ENCODE measurements at places on chromosomes 6 and 20. TPM values are rescaled to one million over a fixed set of nuclear protein-coding genes. Genes with fewer than 3 reads are reported as not detected.

DNA sequence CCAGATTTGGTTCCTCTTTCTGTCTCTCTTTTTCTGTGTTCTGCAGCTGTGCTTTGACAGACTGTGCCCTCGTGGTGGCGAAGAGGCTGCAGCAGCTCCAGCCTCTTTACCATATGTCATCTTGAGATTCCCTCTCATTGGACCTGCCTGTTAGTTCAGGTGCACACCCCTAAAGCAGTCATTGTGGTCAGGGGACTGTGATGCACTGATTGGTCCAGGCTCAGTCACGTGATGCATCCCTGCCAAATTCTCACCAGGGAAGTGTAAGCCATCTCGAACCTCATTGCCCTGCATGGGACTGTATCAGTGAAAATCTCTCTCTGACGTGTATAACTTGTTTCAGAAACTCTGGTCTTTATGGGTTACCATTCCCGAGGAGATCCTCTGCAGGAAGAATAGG lies 160.3 kb downstream of the EYA2 start:
- H3K27me3 ChIP-seq, result no peaks in the 10 kb centered on the region
- H3K4me1 ChIP-seq, result no peaks in the 10 kb centered on the region
- H3K27ac ChIP-seq, result no peak overlapping the region
- DNase-seq, result no peak
- no peak overlapping the region for H3K4me3 ChIP-seq
- no peaks in the 10 kb centered on the region for H3K36me3 ChIP-seq

DNA sequence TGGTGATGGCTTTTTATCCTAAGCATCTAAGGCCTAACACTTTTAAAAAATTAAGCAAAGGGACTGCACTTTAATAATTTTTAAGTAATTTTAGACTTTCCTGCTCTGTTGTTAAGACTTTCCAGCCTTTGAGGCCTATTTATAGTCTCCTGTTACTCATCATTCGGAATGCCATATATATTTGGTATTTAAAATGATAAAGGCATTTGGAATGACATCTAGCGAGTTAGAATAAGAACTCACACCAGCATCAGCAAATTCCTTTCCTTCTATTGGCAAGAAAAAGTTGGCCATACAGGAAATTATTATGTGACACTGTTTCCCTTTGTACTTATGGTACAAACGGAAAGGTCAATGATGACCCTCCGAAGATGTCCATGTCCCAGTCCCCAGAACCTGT lies 88.1 kb upstream of the STMND1 start:
- H3K4me3 ChIP-seq, result no peak overlapping the region
- DNase-seq, result no peak
- peak overlapping the region; percentile 79 for H3K27ac ChIP-seq
- H3K4me1 ChIP-seq, result no peaks in the 10 kb centered on the region
- no peaks in the 10 kb centered on the region for H3K27me3 ChIP-seq

DNA sequence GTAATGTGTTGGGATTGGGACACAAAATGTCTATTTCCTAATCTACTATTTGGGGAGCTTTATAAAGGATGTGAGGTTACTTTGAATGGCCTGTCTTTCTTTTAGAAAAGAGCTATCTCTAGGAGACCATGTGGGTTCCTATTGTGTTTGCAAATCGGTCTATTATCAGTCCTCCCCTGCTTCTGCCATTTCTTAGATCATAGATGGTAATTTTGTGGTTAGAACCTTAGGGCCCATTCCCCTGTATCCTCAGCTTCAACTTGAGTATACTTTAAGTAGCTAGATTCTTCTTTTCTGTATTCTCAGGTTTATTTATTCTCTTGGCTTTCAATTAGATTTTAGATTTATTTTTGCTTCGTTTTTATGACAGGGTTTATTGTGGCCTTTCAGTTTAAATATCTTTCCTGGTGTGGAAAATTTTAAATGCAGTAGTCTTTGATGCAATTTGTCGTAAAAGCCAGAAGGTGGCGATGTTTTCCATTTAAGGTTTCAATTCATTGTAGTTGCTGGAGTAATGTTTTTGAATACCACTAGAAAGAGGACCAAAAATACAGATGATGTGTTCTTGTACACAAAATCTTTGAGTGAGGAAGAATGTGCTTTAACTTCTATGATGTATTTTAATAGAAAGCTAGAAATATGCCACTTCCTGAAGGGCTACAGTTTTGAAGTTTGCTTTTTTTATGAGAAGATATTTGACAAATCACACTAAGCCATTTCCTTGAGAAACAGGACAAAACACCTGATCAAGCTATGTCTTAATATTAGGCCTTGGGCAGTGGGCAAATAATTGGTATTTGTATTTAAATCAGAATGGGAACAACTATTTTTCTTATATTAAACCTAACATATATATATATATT lies 20.3 kb downstream of the TBPL1 start:
- H3K27ac ChIP-seq, result no peak overlapping the region
- no peaks in the 10 kb centered on the region for H3K4me1 ChIP-seq
- no peak overlapping the region for H3K4me3 ChIP-seq
- H3K36me3 ChIP-seq, result no peaks in the 10 kb centered on the region

DNA sequence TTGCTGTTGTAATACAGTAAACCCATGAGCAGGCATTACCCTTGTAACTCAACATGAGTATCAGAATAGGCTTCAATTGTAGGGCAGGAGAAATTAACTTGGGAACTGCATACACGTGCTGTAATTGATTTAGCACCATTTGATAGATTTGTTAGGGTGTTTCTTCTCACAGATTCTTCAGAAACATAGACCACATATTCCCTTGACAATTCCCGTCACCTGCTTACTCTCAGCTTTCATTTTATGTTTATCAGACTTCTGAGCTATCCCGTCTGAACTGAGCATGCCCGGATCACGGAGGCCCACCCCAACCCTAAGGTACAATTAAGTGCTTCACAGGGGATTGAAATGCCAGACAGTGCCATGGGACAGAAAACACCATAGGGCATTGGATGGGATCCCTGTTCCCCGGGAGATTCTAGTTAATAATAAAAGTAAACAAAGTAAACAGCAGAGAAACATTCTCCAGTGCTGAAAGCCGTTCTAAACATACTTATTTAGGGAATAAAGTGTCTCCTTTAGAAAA lies 179.7 kb downstream of the PHACTR1 start:
- H3K27ac ChIP-seq, result no peak overlapping the region
- DNase-seq, result no peak
- no peaks in the 10 kb centered on the region for H3K4me1 ChIP-seq
- H3K27me3 ChIP-seq, result no peaks in the 10 kb centered on the region
- H3K36me3 ChIP-seq, result no peaks in the 10 kb centered on the region
- H3K4me3 ChIP-seq, result no peak overlapping the region

GRCh38 chr6:15464211-15464725 lies 198.6 kb downstream of the DTNBP1 start:
- no peaks in the 10 kb centered on the region for H3K27me3 ChIP-seq
- no peaks in the 10 kb centered on the region for H3K36me3 ChIP-seq
- DNase-seq, result no peak

GRCh38 chr6:79718509-79719247 lies 87.5 kb downstream of the SH3BGRL2 start:
- no peak for DNase-seq
- no peaks in the 10 kb centered on the region for H3K4me1 ChIP-seq
- no peaks in the 10 kb centered on the region for H3K36me3 ChIP-seq
- H3K4me3 ChIP-seq, result no peak overlapping the region
- no peaks in the 10 kb centered on the region for H3K27me3 ChIP-seq

- DNase-seq, result no peak
- H3K4me1 ChIP-seq, result no peaks in the 10 kb centered on the region
- no peak overlapping the region for H3K4me3 ChIP-seq
- H3K27ac ChIP-seq, result no peak overlapping the region
- no peaks in the 10 kb centered on the region for H3K27me3 ChIP-seq
- H3K36me3 ChIP-seq, result no peaks in the 10 kb centered on the region
Observed at GRCh38 chr6:165774903-165775601, 112.0 kb upstream of the PDE10A start.

GRCh38 chr6:36666826-36667591 lies 11.5 kb upstream of the CDKN1A start:
- no peaks in the 10 kb centered on the region for H3K27me3 ChIP-seq
- DNase-seq, result peak; percentile 87
- no peak overlapping the region for H3K4me3 ChIP-seq
- H3K4me1 ChIP-seq, result no peaks in the 10 kb centered on the region
- H3K36me3 ChIP-seq, result no peaks in the 10 kb centered on the region

DNA sequence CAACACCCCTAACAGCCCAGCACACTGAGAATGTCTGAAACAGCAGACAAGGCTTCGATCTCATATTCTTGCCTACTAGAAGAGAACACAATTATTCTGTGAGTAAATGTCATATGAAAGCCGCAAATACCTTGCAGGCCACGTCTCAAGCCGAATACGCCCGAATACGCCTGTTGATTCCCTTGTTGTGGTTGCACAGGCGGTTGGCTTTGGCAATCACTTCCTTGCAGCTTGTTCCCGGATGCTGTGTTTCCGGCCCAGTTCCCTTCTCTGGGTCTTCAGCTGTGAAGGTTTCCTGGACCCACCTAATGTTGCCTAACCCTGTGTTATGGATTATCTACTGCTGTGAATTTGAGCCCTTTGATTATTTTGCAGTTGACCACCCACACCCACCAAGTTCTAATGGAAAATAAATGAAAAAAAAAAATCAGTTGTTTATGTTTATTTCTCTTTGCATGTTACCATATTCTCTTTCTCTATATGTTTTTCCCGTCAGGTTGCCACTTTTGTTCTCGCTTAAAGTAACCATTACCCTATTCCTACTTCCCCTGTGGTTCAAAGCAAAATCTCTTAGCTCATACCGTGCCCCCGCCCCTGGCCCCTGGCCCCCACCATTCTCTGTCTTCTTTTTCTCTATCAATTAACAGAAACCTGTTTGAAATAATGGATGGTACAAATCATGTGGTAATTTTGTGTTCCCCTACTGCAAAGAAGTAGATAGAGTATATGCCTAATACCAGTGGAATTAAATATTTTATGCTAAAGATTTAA lies 172.4 kb downstream of the ADGB start:
- H3K27ac ChIP-seq, result peak overlapping the region; percentile 73
- no peaks in the 10 kb centered on the region for H3K4me1 ChIP-seq
- no peaks in the 10 kb centered on the region for H3K27me3 ChIP-seq
- no peaks in the 10 kb centered on the region for H3K36me3 ChIP-seq

- H3K4me1 ChIP-seq, result no peaks in the 10 kb centered on the region
- no peaks in the 10 kb centered on the region for H3K27me3 ChIP-seq
- no peak for DNase-seq
- no peaks in the 10 kb centered on the region for H3K36me3 ChIP-seq
Observed at GRCh38 chr20:5859608-5860007, 90.7 kb downstream of the TRMT6 start.

- H3K27ac ChIP-seq, result no peak overlapping the region
- H3K4me1 ChIP-seq, result no peaks in the 10 kb centered on the region
- no peak overlapping the region for H3K4me3 ChIP-seq
- H3K36me3 ChIP-seq, result no peaks in the 10 kb centered on the region
- DNase-seq, result no peak
Observed at GRCh38 chr6:138289739-138290138, 71.4 kb upstream of the PBOV1 start.

- DNase-seq, result peak; percentile 79
- no peaks in the 10 kb centered on the region for H3K27me3 ChIP-seq
- peaks cover 17% of the 10 kb centered on the region for H3K4me1 ChIP-seq
Observed at GRCh38 chr20:37297066-37297736, 7.7 kb downstream of the MANBAL start.

- H3K36me3 ChIP-seq, result no peaks in the 10 kb centered on the region
- H3K27me3 ChIP-seq, result no peaks in the 10 kb centered on the region
- H3K4me3 ChIP-seq, result no peak overlapping the region
Observed at GRCh38 chr6:127924440-127924839, 23.6 kb upstream of the THEMIS start.

Gene ACOT13
- total RNA-seq, result 6.3 TPM

Gene C6orf52
- total RNA-seq, result not detected

Gene CRISP2
- not detected for total RNA-seq

Gene OR2H1
- not detected for total RNA-seq

Gene GGTLC1
- not detected for total RNA-seq

Gene CLPSL2
- not detected for total RNA-seq
